ENCODE measurements at places on chromosomes 12 and 14.

DNA sequence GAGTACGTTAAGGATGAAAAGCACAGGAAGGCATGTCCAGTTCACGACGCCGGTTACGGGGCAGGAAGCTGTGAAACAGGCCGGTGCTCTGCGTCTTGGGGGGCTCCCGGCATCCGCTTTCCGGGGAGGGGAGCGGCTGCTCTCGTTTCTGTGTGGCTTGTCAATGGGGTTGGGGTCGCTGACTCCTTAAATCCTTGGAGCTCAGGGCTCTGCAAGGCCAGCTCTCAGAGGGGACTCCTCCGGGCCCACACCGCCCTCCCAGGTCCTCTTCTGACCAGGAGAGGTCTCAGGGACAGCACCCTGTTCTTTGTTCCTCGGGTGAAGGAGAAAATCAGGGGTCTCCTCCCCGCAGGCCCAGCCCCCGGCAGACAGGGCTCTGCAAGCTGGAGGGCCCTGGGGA lies 78.1 kb downstream of the GALNT9 start:
- DNase-seq: no peak

DNA sequence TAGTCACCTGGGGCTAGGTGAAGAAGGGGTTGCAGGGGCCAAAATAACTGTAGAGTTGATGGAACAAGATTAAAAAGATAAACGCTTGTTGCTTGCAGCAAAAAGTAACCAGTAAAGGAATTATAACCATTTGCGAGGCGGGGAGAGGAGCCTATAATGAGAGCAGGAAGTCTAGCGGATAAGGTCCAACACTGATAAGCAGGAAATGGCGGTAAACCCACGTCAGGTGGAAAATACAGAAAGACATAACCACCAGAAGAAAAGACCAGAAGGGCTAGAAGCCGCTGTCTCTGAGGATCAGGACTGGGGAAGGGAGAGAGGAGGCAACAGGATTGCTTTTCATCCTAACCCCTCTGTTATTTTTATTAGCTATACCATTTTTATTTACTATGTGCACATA lies 303.3 kb downstream of the DPF3 start:
- no peak for DNase-seq

DNA sequence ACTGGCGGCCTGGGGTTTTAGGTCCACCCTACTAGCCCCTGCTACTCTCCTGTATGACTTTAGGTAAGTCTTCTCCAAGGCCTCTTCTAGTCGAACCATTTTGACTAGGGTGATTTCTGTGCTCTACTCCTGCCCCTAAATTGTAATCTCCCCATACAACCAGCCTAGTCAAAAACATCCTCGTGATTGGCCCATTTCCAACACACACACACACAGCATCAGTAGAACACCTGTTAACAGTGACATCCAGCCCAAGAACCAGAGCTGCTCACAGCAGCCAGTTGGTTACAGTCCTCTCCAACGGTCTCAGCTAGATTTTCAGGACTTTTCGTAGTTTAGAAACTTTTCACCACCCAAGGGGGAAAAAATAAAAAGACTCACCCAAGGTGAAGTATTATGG lies 30.9 kb downstream of the NT5DC3 start:
- no peak for DNase-seq

- DNase-seq: no peak
Measured at GRCh38 chr12:88552610-88553079, 27.6 kb downstream of the KITLG start.

- no peak for DNase-seq
Measured at GRCh38 chr12:96221391-96221790, 27.2 kb downstream of the ELK3 start.

DNA sequence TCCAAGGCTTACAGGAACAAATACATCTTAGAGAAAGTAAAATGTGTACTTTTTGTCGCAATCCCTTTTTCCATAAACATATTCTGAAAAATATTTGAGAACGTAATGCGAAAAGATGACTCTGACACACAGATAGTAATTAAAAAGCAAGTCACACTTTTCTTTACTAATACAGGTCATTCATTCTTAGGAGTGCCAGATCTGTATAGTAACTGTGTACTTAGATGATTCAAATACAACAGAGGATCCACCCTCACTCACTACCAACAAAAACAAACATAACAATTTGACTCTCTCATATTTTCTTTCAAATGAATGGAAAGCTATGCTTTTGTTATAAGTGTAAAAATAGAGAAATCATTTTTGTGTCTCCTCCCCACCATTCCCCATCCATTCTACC lies 795.4 kb downstream of the SLC6A15 start:
- DNase-seq: no peak

- DNase-seq: peak; percentile 68
Measured at GRCh38 chr12:108611884-108612415, 14.1 kb upstream of the TMEM119 start.

DNA sequence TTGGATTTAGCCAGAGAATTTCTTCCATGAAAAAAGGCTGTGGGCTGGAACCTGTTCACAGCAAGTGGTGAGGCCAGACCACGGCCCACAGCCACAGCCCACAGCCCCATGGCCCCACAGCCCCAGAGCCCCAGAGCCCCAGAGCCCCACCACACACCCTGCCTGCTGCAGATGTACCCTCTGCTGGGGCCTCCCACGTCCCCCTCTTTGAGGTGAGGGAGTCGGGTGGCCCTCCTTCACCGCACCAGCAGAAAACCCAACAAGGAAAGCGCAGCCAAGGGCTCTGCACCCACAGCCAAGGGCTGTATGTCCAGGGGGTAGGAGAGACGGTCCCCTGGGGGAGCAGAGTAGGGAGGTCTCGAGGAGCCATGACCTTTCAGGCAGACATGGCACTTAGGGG lies 327.5 kb upstream of the DIO3 start:
- DNase-seq: no peak

DNA sequence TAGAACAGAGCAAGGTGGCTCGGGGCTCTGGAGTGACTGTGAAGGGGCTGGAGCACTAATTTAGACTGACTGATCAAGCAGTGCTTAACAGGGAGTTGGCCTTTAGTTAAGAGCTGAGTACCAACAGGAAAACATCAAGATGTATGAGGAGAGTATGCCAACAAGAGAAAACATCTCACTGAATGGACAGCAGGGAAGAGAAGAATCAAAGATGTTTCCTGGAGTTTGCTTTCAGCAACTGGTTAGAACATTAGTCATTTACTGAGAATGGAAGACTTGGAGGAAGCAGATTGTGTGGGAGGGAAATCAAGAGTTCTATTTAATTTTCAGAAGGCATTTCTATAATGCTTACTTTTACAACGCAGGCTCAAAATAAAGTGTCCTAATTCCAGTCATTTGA lies 259.3 kb downstream of the ADAMTS20 start:
- DNase-seq: no peak

DNA sequence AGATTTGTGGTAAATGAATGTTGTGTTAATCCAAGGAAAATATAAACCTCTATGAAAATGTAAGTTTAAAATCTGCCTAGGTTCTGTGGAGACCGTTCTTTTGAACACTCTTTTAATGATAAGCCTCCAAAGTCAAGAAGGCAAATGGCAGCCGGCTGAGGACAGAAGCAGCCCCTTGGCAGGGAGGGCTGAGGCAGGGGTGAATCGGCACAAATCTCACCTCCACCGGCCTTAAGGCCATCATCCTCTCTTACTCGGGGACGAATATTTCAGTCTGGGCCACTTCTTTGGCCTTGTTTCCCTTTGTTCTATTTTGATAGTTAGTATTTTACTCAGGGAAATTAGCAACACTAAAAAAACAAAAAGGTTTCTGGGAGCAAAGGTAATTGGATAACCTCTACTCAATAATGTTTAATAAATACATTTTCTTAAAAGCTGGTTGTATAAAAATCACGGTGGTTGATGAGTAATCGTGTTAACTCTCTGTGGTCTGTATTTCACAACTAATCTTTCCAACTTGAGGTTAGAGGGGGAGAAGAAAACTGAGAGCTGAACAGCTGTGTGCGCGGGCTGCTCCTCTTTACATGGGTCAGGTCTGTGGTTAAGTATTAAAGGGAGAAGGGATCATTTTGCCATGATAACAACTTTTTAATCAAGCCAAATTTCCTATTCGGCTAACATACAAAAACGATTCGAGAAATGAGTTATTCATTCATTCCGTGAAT lies 18.6 kb downstream of the LGMN start:
- no peak for DNase-seq

DNA sequence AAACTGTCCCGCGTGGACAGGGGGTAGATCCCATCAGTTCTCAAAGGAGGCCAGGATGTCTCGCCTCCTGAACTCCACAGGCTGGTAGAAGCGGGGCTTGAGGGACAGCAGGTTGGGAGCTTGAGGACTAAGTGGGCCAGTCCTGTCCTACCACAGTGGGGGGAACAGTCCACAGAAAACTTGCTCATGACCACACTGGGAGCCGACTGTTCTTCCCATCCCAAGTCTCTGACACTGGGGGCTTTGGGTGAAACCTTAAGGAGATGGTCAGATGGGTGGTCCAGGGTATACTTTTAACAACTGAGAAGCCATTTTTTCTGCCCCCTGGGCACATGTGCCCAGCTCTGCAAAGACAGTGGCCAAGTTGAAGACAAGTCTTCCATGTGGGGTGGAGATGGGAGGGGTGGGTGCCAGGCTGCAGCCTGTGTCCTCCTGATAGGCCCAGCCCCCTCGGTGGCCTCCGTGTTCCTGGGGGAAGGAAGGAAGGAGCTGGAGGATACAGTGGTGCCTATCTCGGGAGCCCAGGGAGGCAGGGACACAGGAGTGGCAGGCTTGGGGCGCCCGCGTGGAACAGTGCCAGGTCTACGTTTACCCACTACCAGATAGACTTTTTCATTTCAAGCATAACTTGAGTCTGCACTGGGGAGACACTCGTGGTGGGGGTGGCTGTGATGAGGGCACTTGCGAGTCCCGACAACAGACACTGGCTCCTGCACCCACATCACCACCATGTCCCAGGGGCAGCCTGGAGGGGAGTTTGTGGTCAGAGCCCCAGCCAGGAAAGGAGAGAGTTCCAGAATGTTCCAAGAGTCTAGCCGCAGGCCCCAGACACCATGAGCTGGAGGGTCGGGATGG lies 14.7 kb downstream of the RHOF start:
- DNase-seq: no peak

DNA sequence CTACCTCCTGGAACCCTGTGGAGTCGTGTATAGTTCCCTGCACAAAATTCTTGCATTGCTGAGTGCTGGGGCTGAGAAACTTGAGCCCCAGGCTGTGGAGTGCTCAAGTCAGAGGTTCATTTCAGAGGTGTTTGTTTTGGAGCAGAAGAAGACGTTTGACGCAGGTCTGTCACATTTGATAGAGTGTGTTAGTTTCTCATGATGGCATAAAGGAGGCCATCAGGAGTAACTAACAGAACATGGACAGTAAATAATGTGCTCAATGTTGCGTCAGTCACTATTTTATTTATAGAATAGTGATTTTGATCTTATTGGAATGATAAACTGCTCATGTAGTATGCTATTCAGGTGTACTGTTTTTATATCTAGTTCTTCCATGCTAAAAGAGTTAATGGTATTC lies 44.2 kb downstream of the OTOGL start:
- no peak for DNase-seq

GRCh38 chr12:19623751-19624399 lies 184.6 kb downstream of the AEBP2 start:
- DNase-seq: no peak

- DNase-seq: no peak
Measured at GRCh38 chr14:85599939-85600338, 70.0 kb downstream of the FLRT2 start.

GRCh38 chr12:46360908-46361666 lies 11.5 kb downstream of the SLC38A2 start:
- DNase-seq: no peak

DNA sequence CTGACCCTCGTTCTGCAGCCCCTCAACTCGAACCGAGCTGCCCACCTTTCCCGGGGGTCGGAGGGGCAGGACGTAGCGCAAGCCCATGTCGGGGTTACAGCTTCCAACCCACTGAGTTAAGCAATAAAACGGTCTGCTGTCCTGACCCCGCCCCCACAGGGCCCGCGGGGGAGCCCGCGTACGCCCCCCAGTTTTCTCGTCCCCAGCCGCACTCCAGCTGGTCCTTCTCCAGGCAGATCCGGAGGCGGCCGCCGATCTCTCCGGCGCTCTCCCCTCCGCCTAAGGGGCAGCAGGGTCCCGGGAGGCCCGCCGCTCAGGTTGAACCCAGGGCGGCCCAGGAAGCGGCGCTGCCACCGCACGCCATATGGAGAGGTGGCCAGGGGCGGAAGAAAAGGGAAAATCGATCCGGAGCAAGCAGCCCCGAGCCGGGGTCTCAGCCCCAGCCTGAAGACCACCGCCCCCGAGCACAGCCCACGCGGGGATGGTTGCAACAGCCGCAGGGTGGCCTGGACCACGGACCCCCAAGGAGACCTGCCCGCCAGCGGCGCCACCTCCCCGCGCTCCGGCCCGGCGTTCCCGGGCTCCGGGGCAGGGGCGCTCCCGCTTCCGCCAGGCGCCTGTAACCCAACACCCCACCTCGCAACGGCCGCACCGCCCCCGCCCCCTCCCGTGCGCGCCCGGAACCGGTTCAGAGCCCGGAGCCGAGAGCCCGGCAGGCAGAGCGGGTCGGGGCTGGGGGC lies 760 bp downstream of the ACTN1 start:
- DNase-seq: peak; percentile 71

- DNase-seq: no peak
Measured at GRCh38 chr12:100566887-100567637, 6.4 kb upstream of the GAS2L3 start.

- DNase-seq: peak; percentile 31
Measured at GRCh38 chr14:72894623-72895378, 900 bp upstream of the DPF3 start.

DNA sequence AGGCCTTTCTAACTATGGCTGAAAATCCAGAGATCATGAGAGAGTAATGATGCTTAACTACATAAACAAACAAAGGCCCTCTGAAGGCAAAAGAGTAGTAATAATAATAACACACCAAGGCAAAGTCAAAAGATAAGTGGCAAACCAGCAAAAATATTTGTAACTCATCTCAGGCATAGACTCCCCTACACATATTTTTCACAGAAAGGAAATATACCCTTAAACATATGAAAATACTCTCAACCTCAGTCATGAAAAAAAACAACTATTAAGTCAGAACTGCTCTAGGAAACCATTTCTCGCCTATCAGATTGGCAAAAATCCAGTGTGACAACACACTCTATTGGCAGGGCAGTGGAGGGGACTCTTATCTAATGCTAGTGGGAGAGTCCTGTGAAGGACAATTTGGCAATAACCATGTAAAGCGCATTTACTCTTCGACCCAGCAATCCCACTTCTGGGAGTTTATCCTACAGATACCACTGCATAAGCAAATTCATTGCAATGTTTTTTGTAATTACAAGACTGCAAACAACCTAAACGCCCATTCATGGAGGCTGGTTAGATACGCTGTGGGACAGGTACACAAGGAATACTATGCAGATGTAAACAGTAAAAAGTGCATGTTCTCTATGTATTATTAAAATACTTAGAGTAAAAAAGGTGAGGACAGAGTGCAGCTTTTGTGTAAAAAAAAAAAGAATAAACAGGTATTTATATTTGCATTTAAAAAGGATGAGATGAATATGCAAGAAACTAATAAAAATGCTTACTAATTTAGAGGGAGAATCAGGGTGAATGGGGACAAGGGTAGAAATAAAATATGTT lies 26.0 kb upstream of the IL22 start:
- no peak for DNase-seq
